ENCODE measurements at places on chromosomes 3 and 15.

- no peak overlapping the region for H3K4me3 ChIP-seq
- peaks cover 21% of the 10 kb centered on the region for H3K36me3 ChIP-seq
- H3K4me1 ChIP-seq: no peaks in the 10 kb centered on the region
- DNase-seq: no peak
- no peak overlapping the region for H3K27ac ChIP-seq
- no peaks in the 10 kb centered on the region for H3K27me3 ChIP-seq
Measured at GRCh38 chr3:171122240-171122639, 95.7 kb upstream of the SLC2A2 start.

DNA sequence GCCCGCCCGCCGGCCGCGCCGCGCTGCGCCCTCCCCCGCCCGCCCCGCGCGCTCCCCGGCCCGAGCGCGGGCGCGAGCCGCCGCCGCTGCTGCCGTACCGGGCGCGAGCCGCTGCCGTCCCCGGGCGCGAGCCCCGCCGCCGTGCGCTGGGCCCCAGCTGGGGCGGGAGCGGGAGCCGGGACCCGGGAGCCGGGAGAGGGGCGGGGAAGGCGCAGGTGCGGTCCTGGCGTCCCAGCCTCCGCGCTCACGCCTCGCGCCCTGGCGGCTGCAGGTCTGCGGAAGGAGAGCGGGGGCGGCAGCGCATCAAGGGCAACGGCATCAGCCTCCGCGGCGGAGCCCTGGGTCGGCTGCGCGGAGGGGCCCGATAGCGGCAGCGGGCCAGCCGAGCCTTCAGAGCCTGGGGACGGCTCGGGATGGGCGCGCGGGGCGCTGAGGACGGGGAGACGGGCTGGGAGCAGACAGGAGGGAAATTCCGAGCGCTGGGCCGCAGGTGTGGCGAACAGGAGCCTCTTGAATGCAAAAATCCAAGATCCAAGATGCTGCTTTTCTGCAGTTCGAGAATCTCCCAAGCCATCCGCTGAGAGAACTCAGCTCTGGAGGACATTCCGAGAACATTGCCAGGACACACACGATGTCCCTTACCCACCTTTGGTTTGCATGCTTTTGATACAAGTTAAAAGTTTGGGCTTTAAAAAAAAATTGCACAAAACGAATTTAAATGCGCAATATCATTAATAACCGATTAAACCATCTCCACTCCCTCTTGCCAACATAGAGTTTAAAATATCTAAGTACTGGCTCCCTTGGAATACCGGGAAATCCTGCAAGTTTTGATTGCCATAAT is 251.1 kb downstream of the TJP1 start:
- no peaks in the 10 kb centered on the region for H3K4me1 ChIP-seq
- H3K36me3 ChIP-seq: no peaks in the 10 kb centered on the region
- peak; percentile 31 for DNase-seq
- H3K27ac ChIP-seq: no peak overlapping the region
- peak overlapping the region; percentile 51 for H3K4me3 ChIP-seq

- no peaks in the 10 kb centered on the region for H3K4me1 ChIP-seq
- H3K4me3 ChIP-seq: no peak overlapping the region
- DNase-seq: no peak
Measured at GRCh38 chr15:50017522-50017921, 101.5 kb downstream of the ATP8B4 start.

DNA sequence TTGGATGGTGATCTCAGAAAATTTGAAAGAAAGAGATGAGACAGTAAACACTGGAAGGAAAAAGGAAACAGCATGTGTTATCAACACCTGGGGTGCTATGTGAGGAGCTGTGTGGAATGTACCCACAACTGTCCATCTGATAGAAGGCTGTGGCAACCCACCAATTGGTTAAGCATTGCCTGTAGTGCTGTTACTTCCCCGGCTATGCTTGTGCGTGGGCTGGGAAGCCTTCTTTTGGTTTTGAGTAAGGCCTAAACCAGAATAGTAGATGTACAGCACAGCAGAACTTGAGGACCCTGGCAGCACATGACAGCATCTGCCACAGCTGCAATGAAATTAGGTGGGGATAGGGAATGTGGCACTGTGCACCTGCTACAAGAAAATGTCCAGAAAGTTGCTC is 184.5 kb downstream of the FHIT start:
- no peak overlapping the region for H3K4me3 ChIP-seq
- H3K4me1 ChIP-seq: no peaks in the 10 kb centered on the region
- no peaks in the 10 kb centered on the region for H3K36me3 ChIP-seq

DNA sequence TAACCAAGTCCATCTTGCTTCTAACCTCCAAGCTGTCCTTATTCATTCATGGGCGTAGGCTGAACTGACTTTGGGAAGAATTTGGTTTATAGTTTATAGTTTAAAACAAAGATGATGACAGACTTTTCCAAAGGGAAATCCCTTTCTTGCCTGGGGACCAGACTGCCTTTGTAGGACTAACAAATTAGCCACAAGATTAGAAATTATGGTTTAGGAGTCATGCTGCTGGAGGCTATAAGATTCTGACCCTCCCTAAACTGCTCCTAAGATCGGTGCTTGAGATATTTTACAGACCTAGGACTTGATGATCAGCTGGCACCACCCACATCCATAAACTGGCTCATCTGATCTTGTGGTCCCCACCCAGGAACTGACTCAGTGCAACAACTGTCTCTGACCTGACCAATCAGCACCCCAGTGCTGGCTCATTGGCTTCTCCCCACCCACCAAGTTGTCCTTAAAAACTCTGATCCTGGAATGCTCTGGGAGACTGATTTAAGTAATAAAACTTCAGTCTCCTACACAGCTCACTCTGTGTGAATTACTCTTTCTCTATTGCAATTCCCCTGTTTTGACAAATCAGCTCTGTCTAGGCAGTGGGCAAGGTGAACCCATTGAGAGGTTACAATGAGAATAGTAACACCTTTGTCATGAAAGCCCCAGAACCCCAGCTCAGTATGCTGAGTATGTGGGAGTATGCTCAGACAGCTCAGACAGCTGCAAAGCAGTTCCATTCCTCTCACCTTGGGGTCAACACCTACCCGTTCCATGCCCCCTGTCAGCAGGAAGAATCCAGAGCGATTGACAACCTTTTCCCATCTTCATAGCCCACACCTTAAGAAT is 51.6 kb upstream of the C15orf39 start:
- H3K4me1 ChIP-seq: peaks cover 27% of the 10 kb centered on the region
- DNase-seq: no peak
- no peak overlapping the region for H3K27ac ChIP-seq
- H3K36me3 ChIP-seq: no peaks in the 10 kb centered on the region
- H3K27me3 ChIP-seq: peaks cover 2% of the 10 kb centered on the region

DNA sequence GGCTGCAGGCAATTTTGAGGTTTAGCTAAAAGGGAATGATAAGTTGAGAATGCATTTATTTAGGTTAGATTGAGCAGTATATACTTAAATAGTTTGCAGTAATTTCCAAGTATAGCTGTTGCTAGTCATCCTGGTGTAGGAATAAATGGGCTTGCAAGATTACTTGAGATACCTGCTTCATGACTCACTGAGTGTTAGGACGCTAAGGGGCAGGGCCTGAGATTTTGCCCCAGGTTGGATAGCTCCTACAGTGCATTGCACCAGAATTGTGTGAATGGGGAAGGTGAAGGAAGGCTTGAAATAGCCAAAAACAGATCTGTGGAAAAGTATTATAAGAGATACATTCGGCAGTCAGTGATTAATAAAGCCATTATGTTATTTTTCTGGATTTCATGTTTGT is 72.8 kb downstream of the KCNH8 start:
- H3K4me1 ChIP-seq: no peaks in the 10 kb centered on the region
- no peak overlapping the region for H3K4me3 ChIP-seq
- no peak for DNase-seq
- no peak overlapping the region for H3K27ac ChIP-seq
- H3K36me3 ChIP-seq: no peaks in the 10 kb centered on the region

GRCh38 chr15:33831646-33832045 is 136.7 kb upstream of the CHRM5 start:
- no peak for DNase-seq
- no peak overlapping the region for H3K27ac ChIP-seq
- no peaks in the 10 kb centered on the region for H3K4me1 ChIP-seq
- no peaks in the 10 kb centered on the region for H3K36me3 ChIP-seq
- H3K27me3 ChIP-seq: peaks cover 10% of the 10 kb centered on the region

GRCh38 chr3:189013224-189013888 is 158.4 kb upstream of the TPRG1 start:
- peaks cover 25% of the 10 kb centered on the region for H3K4me1 ChIP-seq
- H3K27ac ChIP-seq: peak overlapping the region; percentile 0
- peaks cover 25% of the 10 kb centered on the region for H3K36me3 ChIP-seq
- DNase-seq: no peak
- H3K4me3 ChIP-seq: no peak overlapping the region

- DNase-seq: no peak
- H3K27me3 ChIP-seq: no peaks in the 10 kb centered on the region
- no peaks in the 10 kb centered on the region for H3K4me1 ChIP-seq
- H3K27ac ChIP-seq: no peak overlapping the region
- H3K36me3 ChIP-seq: no peaks in the 10 kb centered on the region
Measured at GRCh38 chr3:82494977-82495489, 733.6 kb upstream of the GBE1 start.

- DNase-seq: no peak
- H3K36me3 ChIP-seq: peaks cover 3% of the 10 kb centered on the region
- no peaks in the 10 kb centered on the region for H3K4me1 ChIP-seq
- no peak overlapping the region for H3K27ac ChIP-seq
Measured at GRCh38 chr3:108566599-108566998, 22.6 kb downstream of the CIP2A start.

Data from activated T-cell treated with anti-CD3 and anti-CD28 coated beads, Interleukin-2, amount 50 U/mL, for 72 hours (primary cell).